Mammary epithelial cell (primary cell): ENCODE measurements at places on chromosomes 5 and 9. TPM values are rescaled to one million over a fixed set of nuclear protein-coding genes. Genes with fewer than 3 reads are reported as not detected.

The MED7 gene
- total RNA-seq: 9.5 TPM in 2 replicates

DNA sequence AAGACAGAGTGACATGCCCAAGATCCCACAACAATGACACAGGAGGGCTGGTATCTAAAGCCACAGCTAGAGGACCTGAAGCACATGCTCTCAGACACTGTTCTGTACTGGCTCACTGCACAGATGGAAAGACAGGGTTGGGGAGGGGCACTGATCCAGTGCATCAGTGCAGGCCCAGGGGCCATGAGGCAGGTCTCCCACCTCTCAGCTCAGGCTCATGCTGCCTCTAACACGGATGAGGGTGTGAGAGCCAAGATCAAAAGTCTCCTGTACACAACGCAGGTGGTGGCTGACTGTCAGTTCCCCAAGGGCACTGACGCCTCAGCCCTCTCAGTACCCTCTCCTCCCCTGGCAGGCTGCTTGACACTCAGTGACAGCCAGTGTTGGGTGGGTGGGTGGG lies 10.9 kb downstream of the RAPGEF1 start:
- no peak for DNase-seq

- DNase-seq: no peak
These were observed 271.5 kb downstream of the ARRDC3 start for GRCh38 chr5:91111473-91112238.

The C9orf50 gene
- not detected for total RNA-seq

DNA sequence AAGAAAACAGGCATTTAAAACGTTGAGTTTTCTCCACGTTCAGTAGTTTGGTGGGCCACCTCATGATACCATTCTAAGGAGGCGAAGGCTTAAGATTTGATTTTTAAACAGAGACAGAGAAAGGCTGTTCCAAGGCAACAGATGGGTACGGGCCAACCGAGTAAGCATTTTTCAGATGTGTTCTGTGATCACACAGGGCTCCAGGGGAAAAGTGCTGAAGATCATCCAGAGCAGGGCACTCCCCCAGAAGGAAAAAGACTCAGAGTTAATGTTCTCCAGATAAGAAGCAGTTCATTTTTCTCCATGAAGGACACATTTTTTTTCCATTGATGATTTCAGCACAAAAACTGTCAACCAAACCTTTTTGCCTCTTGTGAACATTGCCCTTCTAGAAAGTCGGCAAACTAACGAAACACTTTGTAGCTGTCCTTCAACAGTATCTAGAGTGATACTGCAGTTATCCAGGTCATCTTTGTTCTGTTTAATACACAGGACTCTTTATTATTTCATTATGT lies 138.7 kb downstream of the ALDH1A1 start:
- DNase-seq: no peak

The AUH gene
- 11.5 TPM for total RNA-seq

DNA sequence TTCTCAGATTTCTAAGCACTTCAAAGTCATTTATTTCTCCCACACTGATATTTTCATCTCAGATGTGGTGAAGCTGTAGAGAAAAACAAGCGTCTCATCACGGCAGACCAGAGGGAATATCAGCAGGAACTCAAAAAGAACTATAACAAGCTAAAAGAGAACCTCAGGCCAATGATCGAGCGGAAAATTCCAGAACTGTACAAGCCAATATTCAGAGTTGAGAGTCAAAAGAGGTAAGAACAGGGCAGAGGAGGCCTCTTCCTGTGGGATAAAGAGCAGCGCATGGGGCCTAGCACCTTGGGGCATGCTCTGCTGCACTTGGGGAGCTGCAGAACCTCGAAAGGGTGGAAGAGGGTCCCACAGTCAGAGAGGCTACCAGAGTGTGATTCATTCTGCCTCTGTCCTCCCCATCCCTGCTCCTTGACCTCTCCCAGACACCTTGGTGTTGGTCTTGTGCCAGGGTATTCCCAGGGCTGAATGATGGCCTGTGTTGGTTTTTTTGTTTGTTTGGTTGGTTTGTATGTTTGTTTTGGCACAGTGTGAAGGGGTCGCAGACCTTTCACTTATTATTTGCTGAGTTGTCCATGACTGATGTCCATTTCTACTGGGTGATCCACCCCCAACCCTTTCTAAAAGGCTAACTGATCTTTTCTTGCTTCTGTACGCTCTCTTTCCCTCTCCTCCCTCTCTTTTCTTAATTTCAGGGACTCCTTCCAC lies 248.9 kb downstream of the DOCK8 start:
- DNase-seq: no peak

DNA sequence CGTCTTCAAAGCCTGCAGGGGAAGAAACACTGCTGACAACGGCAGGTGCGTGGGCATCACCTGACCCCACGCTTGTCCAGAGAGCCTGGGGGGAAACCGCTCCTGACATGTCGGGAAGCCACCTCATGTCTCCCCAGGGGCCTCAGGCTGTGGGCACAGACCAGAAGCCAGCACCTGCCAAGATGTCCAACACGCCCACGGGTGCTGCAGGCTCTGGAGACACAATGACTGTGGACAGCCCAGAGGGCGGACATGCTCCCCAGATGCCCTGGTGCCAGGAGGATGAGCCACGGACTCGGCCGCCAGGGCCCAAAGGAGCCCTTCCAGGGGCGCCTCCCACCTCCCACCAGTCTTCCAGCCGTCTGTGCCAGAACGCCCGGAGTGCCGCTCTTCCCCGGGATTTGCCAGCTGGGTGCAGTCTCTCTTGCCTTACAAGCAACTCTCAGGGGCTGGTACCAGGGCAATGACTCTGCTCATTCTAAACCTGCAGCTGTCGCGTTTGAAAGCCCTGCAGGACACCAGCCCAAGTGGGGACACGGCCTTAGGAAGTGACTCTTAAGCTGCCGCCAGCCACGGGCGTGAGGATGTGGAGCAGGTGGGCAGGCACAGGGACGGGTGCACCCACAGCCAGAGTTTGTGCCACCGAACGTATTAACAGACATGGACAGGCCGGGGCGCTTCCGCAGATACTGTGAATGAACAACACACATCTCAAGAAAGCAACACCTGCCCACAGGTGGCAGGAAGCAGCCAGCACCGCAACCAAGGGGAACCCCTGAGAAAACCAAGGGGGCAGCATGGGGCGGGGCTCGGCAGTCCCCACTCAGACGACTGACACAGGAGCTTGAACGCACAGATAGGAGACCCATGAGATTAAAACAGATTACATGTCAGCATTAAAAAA lies 6.8 kb upstream of the LHX3 start:
- no peak for DNase-seq
